ENCODE measurements at places on chromosomes 12 and 14.

DNA sequence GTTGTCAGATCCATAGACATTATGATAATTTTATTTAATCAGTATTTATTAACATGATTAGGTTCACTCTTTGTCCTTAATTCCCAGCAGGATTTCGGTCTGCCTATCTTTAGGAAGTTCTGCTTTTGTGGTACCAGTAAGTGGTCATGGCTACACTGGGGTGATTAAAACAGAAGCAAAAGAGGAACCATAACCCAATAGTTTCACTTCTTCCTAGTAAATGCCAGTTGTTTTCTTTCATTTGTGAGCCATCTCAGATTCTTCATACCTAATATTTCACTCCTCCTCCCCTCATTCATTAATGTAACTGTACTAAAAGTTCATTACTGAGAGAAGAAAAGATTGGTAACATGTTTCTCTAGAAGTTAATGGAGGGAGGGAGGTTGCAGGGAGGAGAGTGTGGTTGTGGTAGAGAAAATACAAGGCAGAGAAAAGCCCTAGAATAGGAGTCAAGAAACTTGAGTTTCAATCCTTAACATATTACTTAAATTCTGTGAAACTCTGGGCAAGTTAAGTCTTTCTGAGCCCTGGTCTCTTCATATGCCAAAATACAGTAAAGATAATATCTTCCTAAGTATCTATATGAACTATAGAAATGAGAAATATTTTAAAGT lies 101.2 kb downstream of the PEBP1 start:
- no peak for DNase-seq

- no peak for DNase-seq
Measured at GRCh38 chr12:85573635-85574214, 262.5 kb downstream of the RASSF9 start.

- no peak for DNase-seq
Measured at GRCh38 chr14:90727082-90727481, 89.1 kb downstream of the TTC7B start.

GRCh38 chr12:25155022-25155576 lies 39.9 kb downstream of the DNAI7 start:
- DNase-seq = no peak

DNA sequence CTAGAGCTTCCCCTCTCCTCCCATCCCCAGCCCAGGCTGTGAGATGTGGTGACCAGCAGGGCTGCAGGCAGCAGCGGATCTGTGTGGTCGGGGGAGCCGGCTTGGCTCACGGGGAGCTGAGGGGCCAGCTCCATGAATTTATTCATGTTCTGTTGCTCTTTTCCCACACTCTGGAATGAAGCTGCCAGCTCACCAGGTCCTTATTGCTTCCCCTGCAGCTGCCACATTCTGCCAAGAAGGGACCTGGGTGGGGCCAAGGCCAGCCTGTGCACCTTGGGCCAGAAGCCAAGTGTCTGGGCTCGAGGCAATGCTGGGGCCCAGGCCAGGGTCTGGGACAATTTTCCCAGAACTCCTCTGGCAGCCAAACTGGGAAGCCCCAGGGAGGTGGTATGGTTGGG lies 2.5 kb upstream of the C1QL4 start:
- no peak for DNase-seq

DNA sequence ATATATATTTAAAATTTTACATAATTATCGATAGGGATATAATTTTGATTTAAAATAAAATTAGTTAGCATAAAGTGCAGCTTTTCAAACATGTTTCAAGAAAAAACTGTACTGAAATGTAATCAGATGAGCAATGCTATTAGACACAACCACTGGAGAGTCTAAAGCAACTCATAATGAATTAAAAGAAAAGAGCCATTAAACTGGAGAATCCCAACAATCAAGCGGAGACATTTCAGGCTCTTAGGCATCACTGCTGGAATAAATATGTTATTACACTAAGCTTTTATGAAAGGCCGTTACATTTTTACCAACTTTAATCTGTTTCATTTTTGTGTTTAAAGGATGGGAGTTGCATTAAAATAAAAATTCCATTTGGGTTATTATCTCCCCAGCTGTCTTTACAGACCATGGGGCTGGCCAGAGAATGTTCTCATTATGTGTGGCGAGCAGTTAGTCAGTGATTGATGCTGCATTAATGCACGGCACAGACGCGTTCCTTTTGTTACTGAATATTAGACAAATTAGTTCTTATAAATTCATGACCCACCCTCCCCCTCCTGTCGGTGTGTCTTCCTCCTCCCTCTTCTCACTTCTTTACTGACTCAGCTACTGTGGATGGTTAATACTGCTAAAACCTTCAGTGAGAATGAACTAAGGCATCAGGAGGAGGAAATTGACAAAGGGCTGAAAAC lies 156.8 kb downstream of the PDZRN4 start:
- no peak for DNase-seq

DNA sequence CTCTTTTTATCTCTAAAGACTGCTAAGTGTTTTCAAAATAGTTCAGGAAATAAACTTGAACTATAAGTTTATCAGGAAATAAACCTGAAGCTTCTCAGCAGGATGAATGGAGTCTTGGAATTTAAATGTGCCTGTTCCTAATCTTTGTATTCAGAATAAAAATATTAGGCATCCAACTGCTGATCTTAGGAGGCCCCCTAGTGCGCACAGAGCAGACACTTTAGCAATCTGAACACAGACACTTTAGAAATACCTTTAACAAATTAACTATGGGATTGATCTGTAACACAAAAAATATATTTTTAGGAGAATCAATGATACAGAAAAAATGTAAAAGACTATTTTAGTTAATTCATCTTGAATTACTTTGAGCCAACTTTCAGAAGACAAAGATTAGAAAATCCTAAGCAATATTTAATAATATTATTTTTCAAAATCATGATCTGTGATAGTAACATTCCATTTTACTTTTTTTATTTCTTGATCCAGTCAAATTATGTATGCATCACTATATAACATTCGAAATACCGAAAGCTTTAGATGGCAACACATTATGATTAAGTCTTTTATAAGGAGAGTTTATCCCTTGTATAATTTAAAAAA lies 80.9 kb downstream of the SLC41A2 start:
- DNase-seq = no peak

GRCh38 chr12:120991965-120992364 lies 13.6 kb downstream of the HNF1A start:
- no peak for DNase-seq

- DNase-seq = no peak
Measured at GRCh38 chr12:131947482-131948027, 2.2 kb upstream of the EP400 start.

GRCh38 chr12:34198924-34199323 lies 176.6 kb downstream of the ALG10 start:
- no peak for DNase-seq
